AML-193 (cell line): ENCODE measurements at places on chromosomes 4 and X.

DNA sequence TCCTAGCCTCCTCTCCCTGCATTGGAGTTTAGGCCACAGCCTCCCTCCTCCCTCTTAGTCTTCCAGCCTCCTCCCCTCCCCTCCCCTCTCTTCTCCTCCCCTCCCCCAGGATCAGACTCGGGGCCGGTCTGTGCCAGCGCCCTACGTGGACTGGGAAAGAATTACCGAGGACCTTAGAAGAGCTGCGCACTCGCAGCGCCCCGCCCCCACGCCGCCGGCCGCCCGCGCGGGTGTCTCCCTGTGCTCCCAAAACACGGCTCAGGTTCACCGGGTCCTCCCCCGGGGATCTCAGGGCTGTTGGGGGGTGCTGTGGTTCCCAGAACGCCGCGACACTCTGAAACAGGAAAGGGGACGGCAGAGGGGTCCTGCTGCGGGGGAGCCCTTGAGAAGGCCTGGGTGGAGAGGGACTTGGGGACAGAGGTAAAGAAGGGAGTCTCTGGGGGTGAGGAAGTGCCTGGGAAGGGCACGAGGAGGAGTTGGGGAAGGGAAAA, 122.3 kb upstream of the TBL1X start:
- DNase-seq: peak; percentile 3

DNA sequence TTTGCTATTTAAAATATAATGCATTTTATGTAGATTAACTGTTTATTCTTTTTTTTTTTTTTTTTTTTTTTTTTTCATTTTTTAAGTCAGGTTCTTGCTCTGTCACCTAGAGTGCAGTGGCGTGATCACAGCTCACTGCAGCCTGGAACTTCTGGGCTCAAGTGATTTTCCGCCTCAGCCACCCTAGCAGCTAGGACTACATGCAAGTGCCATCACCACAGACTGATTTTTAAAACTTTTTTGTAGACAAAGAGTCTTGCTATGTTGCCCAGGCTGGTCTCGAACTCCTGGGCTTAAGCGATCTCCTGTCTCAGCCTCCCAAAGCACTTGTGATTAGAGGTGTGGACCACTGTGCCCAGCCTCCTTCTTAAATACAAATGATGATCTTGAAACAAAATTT, 159.9 kb downstream of the CAMK2D start:
- DNase-seq: no peak

DNA sequence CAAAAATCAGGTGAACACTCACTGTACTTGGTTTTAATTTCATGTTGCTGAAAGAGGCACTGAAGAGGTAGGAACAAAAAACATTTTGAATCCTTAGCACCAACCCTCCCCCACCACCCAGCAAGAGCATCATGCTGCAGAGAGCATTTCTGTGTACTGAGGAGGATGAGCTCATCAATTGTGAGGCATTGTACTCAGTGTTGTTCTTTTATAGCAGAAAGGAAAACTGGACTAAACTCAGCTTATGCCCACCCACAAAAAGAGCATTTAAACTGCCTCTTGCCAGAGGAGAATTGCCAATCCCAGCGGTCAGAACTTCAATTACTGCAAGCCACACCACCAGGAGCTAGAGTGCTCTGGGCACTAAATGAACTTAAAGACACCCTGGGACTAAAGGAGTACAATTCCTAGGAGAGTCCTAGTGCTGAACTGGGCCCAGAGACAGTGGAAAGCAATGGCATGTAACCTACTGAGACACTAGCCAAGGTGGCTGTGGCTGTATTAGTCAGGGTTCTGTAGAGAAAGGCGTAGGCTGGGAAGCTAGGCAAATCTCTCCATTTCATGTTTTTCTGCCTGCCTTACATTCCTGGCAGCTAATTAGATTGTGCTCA, 280.7 kb upstream of the KLHL4 start:
- DNase-seq: no peak

DNA sequence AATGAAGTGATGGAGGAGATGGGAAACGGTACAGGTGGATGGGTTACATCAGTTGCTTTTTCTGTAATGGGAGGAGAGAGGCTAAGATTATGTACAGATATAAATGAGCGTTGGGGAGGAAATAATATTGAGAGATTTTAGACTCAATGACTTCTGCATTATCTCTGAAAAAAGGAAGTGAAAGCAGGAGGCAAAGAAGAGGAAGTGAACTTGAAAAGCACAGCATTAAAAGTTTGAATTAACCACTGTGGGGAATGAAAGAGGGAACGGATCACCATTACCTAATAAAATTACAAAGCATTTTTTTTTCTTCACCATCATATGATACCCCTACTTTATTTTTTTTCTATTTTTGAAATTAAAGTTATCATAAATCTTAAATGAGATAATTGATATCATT, 1025.5 kb downstream of the RPA4 start:
- peak; percentile 0 for DNase-seq

- DNase-seq: no peak
These were observed 127.5 kb downstream of the PAPSS1 start for GRCh38 chr4:107592519-107592918.

DNA sequence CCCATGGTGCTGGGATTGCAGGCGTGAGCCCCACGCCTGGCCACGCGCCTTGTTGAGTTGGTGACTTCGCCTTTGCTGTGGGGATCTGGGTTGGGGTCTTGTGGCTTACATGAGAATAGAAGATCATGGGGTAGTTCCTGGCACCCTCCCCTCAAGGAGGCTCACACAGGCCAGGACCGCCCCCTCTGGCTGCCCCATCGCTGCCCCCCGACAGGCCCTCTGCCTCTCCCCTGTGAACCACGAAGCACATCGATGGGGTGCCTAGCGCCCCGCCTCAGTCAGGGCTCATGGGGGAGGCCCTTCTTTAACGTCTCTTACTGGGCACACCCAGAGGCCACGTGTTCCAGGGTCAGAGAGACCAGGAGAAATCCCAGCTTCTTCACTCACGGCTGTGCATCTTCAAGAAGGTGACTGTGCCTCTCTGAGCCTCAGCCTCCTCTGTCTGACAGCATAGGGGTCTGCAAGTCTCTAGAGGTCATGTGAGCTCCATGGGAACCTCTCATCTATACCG, 23.6 kb upstream of the SPON2 start:
- no peak for DNase-seq

- no peak for DNase-seq
These were observed 47.7 kb upstream of the SYTL5 start for GRCh38 chrX:37958525-37959211.

DNA sequence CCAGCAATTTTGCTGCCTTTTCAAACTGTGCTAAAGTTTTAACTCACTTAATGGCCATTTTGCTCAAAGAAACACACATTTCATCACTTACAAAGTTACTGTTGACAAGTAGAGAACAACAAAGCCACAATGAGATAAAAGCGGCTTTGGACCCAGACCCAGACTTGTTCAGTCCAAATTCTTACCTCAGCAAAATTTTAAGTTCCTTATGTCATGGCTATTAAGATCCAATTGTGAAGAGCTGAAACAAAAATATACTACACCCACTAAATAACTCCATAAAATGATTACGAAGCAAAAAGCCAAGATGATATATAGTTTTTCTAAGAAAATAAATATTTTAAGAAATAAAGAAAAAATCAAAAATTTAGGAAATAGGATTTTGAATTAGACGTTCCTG, 137.0 kb upstream of the INPP4B start:
- no peak for DNase-seq

DNA sequence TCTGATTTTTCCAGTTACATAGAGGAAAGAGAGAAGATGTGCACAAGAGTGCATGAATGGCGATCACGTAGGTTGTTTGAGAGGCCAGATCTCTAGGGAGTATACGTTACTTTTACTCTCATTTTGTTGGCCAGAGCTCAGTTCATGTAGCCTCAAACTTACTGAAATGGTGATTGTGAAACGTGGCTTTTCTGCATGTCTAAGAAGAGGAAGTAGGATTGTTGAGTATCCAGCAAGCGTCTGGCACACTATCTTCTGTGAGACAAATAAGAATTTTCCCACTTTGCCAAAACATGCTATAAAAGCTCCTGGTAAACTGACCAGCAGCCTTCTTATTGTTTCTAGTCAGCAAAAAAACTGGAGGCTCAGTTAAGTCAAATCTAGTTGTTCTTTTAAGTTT, 264.5 kb upstream of the EMCN start:
- peak; percentile 80 for DNase-seq

DNA sequence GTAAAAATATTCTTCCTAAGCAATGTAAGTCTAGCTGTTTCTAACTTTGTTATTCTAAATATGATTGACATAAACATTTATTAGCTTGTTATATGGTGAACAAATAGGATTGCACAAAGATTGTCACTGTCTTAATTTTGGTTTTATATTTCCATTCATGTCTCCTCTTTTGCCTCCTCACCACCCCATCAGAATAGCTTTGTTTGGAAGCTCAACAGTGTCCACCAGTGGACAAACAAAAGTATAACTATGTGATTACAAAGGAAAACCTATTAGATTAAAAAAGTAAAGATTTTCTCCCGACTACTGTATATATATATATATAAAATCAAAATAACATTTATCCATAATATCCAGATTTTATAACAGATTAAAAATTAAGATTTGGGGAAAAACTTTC, 468.2 kb downstream of the ZIC3 start:
- no peak for DNase-seq

GRCh38 chrX:41512394-41512793, 65.3 kb downstream of the NYX start:
- DNase-seq: no peak

- no peak for DNase-seq
These were observed 23.3 kb upstream of the RNF4 start for GRCh38 chr4:2445571-2445970.

- DNase-seq: no peak
These were observed 321.7 kb downstream of the PPP1R2C start for GRCh38 chrX:42456176-42456700.

DNA sequence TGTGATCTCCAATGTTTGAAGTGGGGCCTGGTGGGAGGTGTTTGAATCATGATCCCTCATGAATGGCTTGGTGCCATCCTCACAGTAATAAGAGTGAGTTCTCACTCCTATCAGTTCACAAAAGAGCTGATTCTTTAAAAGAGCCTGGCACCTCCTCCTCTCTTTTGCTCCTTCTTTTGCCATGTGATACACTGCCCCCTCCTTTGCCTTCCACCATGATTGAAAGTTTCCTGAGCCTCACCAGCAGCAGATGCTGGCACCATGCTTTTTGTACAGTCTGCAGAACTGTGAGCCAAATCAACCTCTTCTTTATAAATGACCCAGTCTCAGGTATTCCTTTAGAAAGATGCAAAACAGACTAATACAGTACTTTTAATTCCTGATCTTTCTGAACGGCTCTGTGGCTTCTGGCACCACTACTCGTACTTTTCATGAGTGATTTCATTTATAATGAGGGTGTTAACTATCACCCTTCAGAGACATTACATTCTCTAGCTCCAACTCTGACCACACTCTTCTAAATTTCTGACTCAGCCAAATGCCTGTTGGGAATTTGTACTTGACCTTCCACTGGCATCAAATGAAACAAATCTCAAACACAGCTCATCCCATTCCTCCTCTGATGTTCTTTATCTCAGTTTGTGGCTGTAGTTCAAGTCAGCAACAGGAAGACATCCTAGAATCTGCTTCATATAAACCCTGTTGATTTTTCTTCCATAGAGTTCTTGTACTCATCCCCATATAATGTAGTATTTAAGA, 4.2 kb downstream of the UFSP2 start:
- no peak for DNase-seq

GRCh38 chrX:17644001-17644400, 93.3 kb upstream of the SCML1 start:
- no peak for DNase-seq

DNA sequence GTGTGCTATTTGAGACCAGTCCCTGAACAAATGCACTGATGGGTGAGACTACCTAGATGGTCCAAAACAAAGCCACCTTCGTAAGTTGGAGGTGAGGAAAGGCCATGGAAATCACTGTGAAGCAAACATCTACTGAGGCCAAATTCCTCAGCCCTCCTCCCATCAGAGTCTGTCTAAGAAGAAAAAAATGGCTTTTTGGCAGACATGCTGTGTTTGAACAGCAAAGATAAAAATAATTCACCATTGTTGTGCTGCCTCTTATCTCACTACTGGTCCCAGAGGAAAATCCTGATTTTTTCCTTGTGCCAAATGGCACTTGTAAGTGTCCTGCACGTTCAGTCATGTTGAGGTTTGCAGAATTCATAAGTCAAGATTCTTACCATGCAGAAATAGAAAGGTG, 7.9 kb downstream of the MAGEB18 start:
- DNase-seq: no peak

DNA sequence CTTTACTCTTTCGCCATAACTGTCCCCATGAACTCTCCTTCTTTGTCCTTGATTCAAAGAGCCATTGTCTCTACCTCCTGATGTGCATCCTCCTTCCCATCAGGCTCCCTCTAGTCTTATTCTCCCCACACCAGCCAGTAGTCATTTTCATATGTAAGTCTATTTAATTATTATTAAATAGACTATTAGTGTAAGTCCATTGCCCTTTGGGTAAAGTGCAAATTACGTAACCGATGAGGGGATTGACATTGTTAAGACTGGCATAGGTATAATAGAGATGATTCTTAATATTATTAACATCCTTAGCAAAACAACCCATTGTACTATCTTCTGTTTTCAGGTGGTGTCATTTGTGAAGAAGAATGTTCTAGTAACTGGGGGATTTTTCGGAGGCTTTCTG, 16.7 kb downstream of the CMC4 start:
- DNase-seq: no peak

DNA sequence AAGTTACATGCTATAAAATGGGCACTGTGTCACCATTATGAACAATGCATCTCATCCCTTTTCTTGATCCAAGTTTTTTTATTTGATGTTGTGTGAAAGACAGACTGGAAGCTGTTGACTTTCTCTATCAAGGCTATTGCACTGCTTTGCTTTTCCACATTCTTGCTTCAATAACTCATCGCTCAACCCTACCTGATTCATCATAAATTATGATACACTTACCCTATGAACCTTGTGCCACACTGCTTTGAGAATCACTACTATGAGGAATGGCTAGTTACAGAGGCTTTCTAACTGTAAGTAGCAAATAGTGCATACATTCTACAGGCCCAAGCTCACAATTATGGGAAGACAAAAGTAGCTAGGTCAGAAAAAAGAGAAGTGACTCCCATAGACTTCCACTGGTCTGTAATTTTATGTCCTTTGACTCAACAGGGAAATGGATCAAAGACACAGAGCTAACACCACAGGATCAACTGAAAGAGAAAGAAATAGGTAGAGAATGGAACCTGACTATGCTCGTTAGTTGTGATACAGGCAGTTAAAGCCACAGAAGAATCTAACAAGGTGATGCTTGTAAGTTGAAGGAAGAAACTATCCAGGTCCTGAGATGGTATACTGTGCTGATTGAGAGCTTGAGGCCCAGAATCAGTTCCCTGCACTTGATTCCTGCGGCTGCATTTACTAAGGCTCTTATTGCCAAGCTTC, 163.5 kb downstream of the PPP3CA start:
- no peak for DNase-seq

GRCh38 chrX:17608888-17609287, 128.4 kb upstream of the SCML1 start:
- no peak for DNase-seq

DNA sequence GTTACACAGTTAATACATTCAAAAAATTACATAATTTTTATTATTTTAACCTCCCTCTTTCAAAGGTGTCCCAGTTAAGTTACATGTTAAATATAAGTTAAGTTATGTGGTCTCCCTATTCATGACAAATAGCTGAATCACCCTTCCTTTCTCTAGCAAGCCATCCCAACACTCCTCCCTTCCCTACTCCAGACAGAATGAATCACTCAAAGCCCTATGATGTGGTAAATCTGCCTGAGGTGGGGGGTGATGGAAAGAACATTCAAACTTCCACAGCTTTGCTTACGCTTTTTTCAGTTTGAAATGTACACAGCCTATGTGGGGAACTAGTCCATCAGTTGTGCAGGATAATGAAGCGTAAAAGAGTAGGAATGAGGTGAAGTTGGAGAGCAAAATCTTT, 90.2 kb downstream of the CXCL13 start:
- DNase-seq: no peak
